ENCODE measurements at places on chromosomes 11 and 22.

DNA sequence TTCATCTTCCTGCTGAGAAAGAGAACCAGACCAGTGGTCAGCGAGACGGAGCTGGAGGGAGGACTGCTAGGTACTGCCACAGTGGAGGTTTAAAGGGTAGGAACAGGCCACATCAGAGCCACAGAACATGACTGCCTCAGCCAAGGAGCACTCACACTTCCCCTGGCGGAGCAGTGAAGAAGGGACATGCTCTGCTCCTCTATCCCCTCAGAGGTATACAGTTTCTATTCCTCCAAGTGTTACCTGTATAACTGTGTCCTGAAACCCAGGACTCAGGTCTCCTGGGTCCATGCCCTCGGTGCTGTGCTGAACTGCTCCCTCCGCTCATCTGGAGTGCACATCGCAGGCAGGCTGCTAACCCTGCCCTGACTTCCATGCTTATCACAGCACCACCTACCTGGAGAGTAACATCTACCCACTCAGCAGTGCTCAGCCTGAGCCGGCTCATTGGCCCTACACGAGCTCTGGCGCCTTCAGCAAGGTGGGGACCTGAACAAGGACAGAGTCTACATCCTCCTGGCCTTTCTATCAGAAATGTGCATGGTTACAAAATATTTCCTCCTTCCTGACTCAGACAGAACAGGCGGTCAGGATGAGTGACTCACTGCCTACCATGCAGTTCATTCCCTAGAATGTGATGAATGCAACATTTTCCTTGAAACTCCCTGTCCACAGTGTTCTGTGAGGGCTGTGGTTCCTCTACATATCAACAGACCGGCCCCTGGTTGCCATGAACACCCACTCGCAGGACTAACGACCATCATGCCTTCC, 52.9 kb downstream of the C11orf58 start:
- DNase-seq = peak; percentile 54

DNA sequence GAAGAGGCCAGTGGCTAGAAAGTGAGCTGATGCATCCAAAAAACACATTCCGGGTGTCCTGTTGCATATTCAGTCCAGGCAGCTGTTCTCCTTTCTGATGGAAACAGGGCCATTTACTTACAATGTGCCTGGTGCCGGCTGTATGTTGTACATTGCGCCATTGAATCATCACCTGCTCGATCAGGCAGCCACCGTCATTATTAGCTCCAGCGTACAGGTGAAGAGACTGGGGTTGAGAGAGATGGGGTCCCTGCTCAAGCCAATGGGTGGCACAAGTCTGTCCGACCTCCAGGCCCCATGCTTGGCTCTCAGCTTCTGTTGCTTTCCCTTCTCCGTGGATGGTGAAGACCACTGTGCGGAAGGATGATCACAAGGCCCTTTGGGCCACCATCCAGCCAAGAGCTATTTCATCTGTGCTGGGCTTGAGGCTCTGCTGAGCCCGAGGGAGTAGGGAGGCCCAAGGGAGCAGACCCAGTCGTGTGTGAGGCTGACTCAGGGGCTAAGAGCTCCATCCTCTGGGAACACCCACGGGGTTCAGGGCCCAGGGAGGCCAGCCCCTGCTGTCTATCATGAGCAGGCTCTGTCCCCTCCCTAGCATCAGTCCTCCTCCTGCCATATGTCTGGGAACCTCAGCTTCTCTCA, 20.7 kb upstream of the EMID1 start:
- no peak for DNase-seq

- DNase-seq = no peak
These were observed 15.8 kb upstream of the CELSR1 start for GRCh38 chr22:46553189-46553588.

DNA sequence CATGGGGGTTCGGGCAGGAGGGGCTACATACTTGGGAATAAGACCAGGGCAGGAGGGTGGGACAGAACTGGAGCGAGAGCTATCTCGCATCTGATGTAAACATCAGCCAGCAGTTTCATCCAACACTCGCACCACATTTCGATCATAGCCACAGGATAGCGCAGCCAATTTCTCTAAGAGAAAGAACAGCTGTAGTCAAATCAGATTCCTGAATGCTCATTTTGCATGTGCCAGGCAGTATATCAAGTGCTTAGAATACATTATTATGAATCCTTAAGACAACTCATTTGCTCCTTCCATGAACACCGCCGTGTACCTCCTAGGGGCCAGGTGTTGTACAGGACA, 14.5 kb downstream of the DGCR2 start:
- DNase-seq = no peak

DNA sequence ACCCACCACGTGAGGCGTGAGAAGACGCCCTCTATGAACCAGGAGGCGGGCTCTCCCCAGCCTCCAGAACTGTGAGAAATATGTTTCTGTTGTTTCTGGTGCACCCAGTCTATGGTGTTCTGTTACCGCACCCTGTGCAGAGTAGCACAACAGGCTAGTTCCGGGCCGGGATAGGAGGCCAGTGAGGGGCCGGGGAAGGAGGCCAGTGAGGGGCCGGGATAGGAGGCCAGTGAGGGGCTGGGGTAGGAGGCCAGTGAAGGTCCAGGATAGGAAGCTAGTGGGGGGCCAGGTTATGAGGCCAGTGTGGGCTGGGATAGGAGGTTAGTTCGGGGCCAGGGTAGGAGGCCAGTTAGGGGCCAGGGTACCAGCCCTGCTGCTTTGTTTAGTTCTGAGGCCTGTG, 204.6 kb downstream of the BARX2 start:
- DNase-seq = no peak

GRCh38 chr11:504994-505344, 2.1 kb downstream of the RNH1 start:
- DNase-seq = no peak

DNA sequence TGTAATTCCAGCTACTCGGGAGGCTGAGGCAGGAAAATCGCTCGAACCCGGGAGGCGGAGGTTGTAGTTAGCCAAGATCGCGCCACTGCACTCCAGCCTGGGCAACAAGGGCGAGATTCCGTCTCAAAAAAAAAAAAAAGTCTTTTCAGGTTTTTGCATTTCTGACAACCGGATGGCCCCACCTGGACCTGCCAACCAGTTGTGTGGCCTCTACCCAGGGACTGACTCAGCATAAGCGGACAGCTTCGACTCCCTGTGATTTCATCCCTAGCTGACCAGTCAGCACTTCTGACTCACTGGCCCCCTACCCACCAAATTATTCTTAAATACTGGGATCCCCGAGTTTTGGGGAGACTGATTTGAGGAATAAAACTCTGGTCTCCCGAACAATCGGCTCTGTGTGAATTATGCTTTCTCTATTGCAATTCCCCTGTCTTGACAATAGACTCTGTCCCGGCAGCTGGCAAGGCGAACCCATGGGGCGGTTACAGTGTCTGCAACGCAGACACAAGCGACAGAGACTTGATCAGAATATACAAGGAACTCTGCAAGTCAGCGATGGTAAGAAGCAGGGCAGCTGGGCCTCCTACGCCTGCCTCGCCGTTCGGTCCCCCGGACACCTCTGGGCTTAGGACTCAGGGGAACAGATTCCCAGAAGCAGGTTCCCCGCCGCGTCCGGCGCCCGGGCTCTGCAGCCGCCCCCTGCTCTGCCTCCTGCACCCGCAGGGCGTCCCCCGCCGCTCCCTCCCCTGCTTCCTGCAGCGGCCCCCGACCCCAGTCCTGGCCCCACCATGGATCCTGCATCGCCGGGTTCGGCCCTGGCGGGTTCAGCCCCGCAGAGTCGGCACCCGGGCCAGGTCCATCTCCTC, 741 bp upstream of the TALDO1 start:
- no peak for DNase-seq

- no peak for DNase-seq
These were observed 27.3 kb downstream of the MAFF start for GRCh38 chr22:38228873-38229740.

GRCh38 chr22:20569059-20570058, 61.9 kb downstream of the MED15 start:
- DNase-seq = no peak

DNA sequence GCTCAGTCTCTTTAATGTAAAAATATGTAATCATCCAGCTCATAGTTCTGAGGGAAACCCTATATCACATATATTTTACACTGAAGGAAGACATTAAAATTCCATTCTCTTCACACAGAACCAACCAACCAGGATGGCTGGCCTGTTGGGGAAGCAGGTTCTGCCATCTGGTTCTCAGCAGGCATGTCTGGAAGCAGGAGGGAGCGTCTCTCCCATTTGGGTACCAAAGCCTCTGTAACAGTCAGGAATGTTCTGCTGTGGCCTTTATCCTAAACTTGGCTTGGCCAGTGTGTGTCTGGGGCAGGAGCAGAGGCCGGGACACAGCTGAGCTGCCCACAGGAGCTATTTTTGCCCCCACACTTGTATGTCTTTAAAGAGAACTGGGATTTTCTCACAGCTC, 29.2 kb downstream of the SGSM3 start:
- DNase-seq = no peak

- DNase-seq = no peak
These were observed 243.5 kb downstream of the ETS1 start for GRCh38 chr11:128343870-128344269.

DNA sequence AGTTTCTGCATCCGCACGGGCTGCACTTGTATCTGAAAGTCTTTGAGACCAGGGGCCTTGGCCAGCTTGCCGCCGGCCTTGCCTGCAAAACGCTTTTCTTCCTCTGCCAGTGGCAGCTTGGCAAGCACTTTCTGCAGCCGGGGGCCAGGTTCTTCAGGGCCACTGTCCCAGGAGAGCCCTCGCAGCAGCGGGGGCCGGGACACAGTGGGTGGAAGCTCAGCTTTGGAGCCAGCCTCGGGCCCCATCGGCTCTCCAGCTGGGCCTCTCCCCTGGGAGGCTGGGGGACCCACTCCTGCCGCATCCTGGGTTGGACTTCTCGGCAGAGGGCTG, 57.5 kb upstream of the LYVE1 start:
- DNase-seq = no peak

DNA sequence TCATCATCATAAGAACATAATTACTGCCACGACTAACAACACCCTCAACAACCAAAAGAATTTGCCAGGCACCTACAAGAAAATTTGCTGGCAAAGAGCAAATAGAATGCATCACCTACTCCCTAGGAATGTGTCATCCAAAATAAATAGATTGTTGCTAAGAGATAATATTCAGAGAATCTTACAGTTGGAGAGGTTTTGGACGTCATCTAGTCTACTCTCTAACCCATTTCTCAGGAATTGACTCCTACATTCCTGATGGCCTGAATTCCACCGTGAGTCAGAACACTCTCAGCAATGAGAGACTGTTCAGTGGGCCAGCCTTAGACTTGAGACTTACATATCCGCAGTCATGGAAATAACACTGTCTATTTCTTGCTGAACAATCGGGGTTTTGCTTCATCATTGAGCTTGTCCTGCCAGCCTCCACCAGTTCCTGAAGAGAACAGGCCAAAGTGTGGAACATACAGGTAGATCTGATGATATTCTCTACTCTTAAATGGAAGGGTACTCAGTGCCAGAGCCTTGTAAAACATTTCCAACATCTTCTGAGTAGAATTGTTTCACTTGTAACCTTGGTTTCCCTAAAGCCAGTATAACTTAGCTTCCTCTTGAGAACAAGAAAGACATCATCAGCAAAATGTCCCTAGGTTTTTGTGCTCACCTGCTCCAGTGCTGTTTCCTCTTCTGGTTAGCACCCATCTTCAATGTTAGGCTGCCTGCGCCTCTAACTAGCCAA, 8.3 kb downstream of the KIRREL3 start:
- DNase-seq = no peak

- no peak for DNase-seq
These were observed 115.5 kb upstream of the DDI1 start for GRCh38 chr11:103920933-103921332.

GRCh38 chr11:96288915-96289314, 54.1 kb downstream of the MAML2 start:
- DNase-seq = no peak

- DNase-seq = no peak
These were observed 105.1 kb downstream of the RRAS2 start for GRCh38 chr11:14253840-14254239.

DNA sequence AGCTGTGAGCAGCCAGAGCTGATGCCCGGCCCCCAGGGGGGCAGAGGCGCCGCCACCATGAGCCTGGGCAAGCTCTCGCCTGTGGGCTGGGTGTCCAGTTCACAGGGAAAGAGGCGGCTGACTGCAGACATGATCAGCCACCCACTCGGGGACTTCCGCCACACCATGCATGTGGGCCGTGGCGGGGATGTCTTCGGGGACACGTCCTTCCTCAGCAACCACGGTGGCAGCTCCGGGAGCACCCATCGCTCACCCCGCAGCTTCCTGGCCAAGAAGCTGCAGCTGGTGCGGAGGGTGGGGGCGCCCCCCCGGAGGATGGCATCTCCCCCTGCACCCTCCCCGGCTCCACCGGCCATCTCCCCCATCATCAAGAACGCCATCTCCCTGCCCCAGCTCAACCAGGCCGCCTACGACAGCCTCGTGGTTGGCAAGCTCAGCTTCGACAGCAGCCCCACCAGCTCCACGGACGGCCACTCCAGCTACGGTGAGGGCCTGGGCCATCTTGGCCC, 6.1 kb downstream of the CDC42EP1 start:
- DNase-seq = no peak

- DNase-seq = no peak
These were observed 15.8 kb downstream of the CHST1 start for GRCh38 chr11:45649544-45650165.

- DNase-seq = no peak
These were observed 396.2 kb downstream of the BUD13 start for GRCh38 chr11:116376547-116376946.

- peak; percentile 20 for DNase-seq
These were observed 82.1 kb upstream of the WNT11 start for GRCh38 chr11:76288166-76288980.

DNA sequence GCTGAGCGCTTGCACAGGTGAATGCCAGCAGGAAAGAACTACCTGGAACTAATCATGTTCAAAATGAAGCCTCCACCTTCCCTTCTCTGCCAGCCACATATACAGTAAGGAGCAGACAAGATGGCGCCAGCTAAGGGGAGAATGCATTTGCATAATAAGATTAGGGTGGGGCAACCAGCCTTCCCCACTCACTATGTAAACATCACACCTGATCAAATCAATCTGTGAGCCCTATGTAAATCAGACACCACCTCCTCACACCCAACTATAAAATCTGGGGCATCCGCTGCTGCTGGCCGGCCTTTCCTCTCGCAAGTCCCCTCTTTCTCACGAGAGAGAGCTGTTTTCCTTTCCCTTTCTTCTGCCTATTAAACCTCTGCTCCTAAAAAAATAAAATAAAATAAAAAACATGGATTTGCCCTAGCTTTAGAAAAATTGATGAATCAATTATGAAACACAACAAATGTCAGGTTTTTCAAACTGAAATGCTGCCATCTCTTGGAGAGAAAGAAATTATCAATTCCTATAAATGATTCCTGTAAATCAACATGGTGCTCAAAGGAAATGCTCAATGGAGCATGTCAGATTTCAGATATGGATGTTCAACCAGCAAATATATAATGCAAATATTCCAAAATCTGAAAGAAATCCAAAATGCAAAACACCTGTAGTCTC, 108.9 kb downstream of the SGSM3 start:
- DNase-seq = no peak

Measured in GDM1 (cell line).